KBM-7 (cell line): ENCODE measurements at places on chromosomes 7 and 10.

GRCh38 chr10:618229-618989 is 71.1 kb downstream of the DIP2C start:
- DNase-seq: no peak

- no peak for DNase-seq
Observed at GRCh38 chr10:104664205-104664604, 23.1 kb downstream of the SORCS3 start.

DNA sequence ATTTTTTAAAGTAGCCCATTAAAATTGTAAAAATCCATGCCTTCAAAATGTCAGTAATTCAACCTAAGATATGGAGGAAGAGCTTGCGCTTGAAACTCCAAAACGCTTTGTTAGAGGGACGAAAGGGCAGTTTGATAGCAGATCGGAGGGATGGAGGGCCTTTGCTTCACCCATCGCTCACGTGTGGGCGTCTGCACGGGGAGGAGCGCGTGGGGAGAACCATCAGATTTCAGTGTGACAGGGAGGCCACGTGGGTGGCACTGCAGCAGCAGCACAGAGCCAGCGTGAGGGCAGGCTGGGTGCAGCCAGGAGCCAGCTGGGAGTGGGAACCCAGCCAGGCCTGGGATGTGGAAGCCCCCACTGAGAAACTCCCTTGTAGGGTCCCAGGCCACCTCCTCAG is 325.5 kb downstream of the PAXIP1 start:
- no peak for DNase-seq

GRCh38 chr10:52343439-52343838 is 29.4 kb downstream of the DKK1 start:
- no peak for DNase-seq

DNA sequence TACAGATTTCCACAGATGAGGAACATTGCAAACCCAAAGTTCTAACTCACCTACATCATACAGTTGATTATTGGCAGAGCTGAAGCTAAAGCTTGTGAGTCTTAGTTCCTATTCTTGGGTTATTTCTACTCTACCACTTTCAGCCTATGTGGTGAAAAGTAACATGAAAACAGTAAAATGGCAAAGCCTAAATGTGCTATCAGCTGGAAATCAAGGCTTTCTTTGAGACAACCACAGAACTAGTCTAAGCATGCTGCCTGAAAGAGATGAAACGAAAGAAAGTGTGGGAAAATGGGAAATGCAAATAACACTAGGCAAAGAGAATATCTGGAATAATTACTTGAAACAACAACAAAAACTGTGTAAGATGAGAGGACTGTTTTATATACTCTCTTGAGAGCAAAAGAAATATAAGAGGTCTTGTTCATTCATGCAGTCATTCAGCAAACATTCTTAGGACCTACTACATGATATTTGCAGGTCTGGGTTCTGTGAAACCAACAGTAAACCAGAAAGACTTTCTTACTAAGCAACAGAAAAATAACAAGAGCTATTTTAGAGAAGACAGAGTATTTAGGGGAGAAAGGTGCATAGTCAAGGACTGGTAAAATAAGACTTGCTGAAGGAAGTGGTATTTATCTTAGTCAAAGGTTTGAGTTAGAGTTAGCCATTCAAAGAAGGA is 437.1 kb downstream of the HTR7 start:
- no peak for DNase-seq

DNA sequence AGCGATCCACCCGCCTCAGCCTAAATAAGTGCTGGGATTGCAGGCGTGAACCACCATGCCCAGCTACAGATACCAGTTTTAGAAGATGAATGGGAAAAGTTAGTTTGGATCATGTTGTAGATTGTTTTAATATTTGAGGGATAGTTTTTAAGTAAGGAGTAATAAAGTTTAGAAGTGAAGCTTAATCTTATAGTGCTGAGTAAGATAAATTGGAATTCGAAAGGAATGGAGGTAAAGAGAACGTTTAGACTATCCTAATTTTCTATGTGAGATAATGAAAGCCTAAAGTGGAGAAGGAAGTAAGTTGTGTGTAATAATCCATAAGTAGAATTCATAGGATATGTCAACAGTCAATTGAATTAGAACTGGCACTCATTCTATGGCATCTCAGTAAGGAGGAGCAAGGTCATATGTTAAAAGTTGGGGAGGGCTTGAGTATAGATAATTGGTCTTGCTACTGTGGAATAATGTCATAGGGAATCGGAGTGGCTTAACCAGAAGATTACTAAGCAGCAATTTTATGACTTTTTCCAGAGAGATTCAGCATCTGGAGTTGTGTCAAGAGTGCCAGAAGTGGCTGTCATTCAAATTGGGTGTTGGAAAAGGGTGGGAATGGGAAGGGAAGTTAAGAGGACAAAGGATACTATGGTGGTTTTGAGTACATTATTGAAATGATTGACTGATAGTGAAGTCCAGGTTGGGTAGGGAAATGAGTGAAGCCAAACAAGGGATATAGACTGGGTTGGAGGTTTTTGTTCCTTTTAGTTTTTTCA is 12.1 kb downstream of the TAX1BP1 start:
- DNase-seq: no peak

DNA sequence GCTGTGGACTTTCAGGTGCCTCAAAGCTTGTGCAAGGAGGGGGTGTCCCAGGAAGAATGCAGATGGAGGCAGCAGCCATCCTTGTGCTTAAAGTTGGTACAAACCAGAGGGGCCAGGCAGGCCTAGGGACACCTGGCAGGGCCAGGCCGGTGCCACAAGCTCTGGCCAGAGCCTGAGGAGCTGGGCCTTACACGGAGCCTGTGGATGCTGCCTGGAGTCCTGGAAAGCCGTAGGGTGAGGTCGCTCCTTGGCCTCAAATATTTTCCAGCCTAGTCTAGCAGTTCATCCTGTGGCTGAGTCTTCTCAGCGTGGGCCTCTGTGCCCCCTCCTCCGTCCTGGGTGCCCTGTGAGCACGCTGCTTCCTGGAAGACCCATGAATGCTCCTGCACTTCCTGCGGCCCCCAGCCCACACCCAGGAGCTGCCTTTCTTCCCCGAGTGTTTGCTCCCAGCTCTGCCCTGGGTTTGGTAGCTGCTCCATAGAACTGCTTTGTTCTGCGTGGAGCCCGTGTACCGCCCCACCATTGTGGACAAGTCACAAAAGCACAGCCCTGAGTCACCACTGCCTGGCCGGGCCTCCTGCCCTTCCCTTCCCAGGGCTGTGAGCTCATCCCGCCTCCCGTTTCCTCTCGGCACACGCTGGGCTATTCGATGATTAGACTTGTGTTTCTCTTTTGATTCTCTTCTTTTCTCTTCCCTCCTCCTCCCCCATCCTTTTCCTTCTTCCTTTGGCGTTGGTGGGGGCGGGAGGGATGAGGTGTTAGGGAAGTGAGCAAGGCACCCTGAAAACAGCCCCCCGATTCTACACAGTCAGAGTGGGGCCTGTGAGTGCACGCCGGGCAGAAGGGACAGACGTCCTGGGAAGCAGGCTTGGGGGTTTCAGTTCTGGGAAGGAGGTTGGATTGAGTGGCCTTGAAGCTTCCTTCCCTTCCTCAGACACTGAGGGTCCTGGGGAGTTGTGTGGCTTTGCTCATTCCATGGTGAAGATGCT is 73.2 kb upstream of the SHH start:
- no peak for DNase-seq

DNA sequence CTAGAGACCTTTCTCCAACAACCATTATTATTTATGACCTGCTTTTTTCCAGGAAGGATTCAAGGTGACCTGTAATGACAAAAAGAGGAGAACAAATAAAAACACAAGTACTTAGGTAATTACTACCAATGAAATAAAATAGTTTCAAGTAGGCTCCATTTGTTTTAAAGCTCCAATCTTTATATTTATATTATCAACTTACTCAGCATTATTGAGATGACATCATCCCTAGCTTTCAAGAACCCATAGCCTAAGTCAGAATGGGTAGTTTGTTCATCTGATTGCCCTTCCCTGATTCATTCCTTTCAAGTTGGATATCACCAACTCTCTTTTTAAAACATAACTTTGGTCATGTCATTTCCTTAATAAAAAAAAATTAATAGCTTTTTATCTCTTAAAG is 131.5 kb downstream of the GRM3 start:
- DNase-seq: no peak

- DNase-seq: no peak
Observed at GRCh38 chr10:121710207-121710606, 112.0 kb upstream of the FGFR2 start.

- DNase-seq: no peak
Observed at GRCh38 chr7:42469341-42469740, 232.3 kb upstream of the GLI3 start.

DNA sequence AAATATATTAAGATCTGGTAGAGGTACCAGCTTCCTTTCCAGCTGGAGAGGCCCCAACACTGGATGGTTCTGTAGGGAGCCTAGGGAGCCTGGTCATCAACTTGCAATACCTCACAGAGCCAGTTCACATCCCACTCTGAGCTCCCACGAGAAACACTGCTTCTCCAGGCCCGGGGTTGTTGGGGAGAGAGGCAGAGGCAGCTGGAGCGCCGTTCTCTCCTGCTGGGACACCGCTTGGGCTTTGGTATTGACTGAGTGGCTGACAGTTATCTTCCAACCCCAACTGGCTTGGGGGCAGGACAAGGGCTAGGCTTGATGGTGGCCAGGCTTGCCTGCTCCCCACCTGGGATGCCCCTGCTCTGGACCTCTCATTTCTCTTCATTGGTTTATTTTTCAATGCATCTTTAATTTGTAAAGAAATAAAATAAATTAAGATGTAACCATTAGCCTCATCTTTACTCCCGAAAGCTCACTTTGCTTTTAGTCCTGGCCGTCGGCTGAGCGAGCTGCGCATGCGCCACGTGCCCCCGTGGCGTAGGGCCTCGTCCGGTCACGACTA is 10.0 kb upstream of the CHCHD1 start:
- no peak for DNase-seq

DNA sequence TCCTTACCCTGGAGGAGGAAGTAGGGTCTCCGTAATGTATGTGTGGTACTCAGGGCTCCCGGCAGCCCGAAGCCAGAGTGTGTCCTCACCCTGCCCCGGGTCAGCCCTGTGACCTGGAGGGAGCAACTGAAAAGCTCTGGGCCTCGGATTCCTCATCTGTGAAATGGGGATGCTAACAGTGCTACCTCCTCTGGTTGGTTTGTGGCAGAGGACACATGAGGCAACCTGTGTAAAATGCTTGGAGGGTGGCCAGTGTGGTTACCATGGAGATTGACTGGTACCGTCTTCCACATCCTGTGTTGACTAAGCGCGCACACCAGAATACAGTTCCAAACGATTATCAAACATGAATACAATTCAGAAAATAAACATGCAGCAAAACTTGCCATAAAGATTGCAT is 163.8 kb upstream of the KLF6 start:
- DNase-seq: no peak

DNA sequence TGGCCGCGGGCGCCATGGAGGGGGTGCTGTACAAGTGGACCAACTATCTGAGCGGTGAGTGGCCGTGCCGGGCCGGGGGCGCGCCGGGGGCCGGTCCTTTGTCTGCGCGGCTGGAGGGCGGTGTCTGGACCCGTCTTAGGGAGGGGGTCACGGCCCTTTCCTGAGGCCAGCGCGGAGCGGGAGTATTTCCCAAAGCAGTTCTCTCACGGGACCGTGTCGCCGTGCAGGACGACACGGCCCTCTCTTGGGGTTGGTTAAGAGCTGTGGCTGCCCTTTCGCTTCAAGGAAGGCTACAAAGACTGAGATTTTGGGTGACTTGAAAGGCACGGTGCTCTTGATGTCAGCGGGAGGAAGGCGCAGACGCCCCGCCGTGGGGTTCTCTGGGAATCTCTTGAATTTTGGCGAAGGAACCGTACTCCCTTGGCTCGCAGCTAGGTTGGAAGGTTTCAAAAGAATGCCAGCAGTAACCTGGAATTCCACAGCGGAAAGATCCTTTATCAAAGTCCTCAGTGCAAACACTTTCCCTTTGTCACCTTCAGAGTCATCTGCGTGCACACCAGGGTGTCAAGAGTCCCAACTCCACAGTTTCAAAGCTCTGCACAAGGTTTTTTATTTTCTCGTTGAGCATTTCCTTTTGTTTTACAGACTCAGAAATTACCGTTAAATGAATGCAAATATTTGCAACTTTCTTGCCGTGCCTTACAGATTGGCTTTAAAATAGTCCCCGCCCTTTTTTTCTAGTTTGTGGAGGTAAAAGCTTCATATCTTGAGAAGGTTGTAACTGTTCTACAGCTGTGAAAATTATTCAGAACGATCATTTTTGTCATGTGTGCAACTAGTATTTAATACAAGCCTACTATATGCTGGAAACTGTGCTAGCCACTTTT is 780 bp downstream of the PLEKHA8 start:
- DNase-seq: peak; percentile 61

DNA sequence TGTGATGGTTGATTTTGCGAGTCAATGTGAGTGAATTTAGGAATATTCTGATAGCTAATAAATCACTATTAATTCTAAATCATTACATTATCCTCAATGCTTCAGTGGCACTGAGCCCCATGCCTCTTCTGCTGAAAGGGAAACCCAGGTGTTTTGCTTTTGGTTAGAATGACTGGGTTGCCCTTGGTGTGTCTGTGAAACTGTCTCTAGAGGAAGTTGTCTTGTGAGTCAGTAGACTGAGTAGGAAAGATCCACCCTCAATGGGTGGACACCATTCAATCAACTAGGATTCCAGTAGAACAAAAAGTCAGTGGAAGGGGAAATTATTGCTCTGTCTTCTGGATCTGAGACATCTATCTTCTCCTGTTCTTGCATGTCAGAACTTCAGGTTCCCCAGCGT is 472.4 kb downstream of the ANKRD7 start:
- DNase-seq: no peak
